Stimulated activated naive CD4-positive, alpha-beta T cell (primary cell): ENCODE measurements at places on chromosomes 4 and X.
A peak's percentile ranks its signal among the peaks of the same experiment; 100 is the strongest.

- DNase-seq, result no peak
Observed at GRCh38 chr4:149095001-149095400, 652.8 kb upstream of the NR3C2 start.

GRCh38 chrX:28835991-28836390, 248.7 kb downstream of the IL1RAPL1 start:
- DNase-seq, result no peak

DNA sequence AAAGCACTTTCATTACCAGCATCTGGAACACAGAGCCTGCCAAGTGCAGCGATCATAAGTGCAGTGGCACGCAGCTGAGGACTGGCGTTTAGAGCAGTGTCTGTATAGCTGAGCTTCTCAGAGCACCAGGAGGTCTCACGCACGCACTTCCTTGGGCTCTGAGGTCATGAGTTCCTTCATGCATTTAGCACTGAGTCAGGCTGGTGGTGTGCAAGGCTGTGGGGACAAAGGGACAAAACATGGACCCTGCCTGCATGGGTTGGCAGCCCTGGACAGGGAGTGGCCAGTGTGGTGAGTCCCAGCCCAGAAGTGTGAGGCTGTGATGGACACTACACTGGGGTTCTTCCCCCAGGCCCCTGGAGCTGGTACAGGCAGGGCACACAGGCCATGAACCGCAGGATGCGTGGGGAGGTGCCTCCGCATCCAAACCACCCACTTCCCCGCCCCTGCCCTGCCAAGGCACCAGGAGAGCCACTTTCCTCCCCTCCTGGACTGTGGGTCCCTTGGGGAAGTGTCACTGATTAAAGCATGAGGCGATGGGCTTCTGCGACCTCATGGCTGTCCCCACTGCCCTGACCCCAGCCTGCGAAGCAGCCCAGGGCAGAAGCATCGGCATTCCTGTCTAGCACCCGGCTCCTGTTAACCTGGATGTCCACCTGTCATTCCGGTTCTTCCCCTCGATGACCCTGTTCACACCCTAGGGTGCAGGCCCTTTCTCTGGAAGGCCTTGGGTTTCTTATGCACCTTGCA, 37.2 kb upstream of the GPR78 start:
- DNase-seq, result no peak

- DNase-seq, result no peak
Observed at GRCh38 chr4:120672558-120673147, 249.9 kb downstream of the PRDM5 start.

GRCh38 chr4:135122457-135122856, 920.9 kb upstream of the PABPC4L start:
- DNase-seq, result no peak

- DNase-seq, result peak; percentile 2
Observed at GRCh38 chr4:55947254-55947882, 1.4 kb upstream of the CEP135 start.

GRCh38 chr4:21989351-21989750, 40.8 kb upstream of the KCNIP4 start:
- DNase-seq, result no peak

GRCh38 chrX:110001740-110002299, 1.1 kb upstream of the TMEM164 start:
- no peak for DNase-seq

DNA sequence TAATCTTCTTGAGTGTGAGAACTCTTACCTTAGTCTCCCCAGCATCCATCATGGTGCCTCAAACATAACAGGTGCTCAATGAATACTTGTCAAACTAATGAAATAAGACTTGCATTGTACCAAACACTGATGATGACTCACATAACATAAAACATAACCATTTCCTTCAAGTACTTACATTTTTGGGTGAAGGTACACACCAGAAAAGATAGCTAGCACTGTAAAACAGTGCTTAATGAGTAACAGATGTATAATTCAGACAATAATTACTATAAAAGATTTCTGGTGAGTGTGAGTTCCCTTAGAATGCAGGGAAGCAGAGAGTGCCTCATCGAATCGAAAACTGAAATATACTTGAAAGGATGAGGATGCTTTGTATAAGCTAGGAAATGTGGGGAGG, 70.1 kb upstream of the HCCS start:
- DNase-seq, result no peak

GRCh38 chr4:98098764-98099163, 44.5 kb downstream of the STPG2 start:
- DNase-seq, result no peak

DNA sequence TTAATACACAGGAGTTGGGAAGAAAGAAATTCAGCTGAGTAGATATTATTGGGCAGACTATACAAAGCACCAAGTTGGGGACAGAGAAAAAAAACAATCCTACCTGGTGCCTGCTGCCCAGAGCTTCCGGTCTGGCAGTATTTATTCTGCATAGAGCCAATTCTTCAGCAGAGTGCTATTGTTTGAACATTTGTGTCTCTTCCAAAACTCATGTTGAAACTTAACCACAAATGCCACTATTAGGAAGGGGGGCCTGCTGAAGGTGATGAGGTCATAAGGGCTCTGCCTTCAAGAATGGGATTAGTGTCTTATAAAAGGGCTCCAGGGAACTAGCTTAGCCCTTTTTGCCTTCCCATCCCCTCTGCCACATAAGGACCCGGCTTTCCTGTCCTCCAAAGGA, 136.2 kb downstream of the EVC2 start:
- DNase-seq, result no peak

DNA sequence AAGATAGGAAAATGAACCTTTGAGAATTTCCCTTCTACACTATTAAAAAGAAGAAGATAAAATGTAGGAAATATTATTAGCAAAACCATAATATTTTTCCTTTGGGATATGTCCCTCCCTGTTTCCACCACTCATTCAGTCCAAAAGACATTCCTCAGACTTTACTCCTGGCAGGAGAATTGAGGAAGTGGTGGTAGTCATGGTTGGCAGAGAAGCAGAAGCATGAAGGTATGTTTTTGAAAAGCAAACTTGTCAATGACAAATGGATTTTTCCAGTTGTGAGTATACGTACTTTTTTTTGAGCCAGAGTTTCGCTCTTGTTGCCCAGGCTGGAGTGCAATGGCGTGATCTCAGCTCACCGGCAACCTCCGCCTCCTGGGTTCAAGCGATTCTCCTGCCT, 13.7 kb downstream of the STAG2 start:
- DNase-seq, result no peak

GRCh38 chr4:2757426-2757825, 1.3 kb upstream of the TNIP2 start:
- no peak for DNase-seq

DNA sequence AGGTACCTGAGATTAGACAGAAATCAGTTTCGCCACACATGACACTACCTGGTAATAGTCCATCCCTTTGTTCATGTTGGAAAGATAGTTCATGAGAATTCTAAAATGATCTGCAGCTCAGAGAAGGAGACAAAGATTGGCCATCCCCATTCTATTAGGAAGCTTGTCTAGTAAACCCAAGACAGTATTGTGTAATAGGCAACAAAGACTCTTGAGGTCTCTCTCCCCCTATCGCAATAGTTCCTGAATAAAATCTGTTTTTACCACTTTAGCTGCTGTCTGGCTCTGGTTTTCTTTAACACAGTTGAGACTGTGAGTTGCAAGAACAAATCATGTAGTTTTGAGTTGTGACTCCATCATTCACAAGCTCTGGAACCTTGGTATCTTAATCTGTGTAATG, 14.8 kb upstream of the BBS7 start:
- DNase-seq, result no peak

GRCh38 chrX:141924293-141924692, 20.6 kb downstream of the MAGEC1 start:
- DNase-seq, result no peak
